ENCODE measurements at places on chromosomes 5 and 9.

- DNase-seq, result peak; percentile 39
Observed at GRCh38 chr9:34123682-34124081, 2.8 kb downstream of the DCAF12 start.

DNA sequence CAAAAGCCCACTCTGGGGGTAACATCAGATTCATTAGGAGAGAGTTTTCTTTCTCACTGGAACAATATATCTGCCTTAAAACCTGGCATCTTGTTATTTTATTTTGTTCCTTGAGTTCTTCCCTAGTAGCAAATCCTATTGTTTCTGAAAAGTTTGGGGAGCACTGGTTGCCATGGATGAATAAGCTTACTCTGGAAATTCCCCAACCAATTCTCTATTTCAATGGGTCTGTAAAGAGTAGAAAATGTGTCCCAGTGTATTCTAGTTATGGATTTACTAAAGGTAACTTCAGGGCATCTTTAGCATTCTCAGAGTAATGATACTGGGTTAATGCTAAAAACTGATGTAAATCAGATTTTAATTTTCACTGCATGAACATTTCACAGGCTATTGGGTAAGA, 94.2 kb upstream of the S1PR3 start:
- DNase-seq, result no peak

DNA sequence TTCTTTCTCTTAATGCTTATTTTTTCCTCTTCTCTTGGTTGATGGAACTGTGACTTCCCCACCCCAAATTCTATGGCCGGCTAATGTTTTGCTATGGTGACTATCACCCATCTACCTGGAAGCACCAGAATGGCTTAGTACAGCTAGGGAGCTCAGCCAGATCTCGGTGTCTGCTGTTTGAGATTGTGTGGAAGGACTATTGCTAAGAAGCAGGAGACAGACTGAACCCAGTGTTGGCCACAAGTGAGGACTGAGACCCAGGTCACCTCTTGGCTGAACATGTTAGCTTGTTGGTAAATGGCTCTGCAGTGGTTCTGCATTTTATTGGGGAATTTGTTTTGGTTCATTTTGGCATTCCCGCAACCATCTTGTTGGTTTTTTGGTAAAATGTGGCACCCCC, 2.7 kb downstream of the PRRC2B start:
- peak; percentile 21 for DNase-seq

GRCh38 chr5:96997265-96997859, 61.5 kb downstream of the LNPEP start:
- DNase-seq, result peak; percentile 30

DNA sequence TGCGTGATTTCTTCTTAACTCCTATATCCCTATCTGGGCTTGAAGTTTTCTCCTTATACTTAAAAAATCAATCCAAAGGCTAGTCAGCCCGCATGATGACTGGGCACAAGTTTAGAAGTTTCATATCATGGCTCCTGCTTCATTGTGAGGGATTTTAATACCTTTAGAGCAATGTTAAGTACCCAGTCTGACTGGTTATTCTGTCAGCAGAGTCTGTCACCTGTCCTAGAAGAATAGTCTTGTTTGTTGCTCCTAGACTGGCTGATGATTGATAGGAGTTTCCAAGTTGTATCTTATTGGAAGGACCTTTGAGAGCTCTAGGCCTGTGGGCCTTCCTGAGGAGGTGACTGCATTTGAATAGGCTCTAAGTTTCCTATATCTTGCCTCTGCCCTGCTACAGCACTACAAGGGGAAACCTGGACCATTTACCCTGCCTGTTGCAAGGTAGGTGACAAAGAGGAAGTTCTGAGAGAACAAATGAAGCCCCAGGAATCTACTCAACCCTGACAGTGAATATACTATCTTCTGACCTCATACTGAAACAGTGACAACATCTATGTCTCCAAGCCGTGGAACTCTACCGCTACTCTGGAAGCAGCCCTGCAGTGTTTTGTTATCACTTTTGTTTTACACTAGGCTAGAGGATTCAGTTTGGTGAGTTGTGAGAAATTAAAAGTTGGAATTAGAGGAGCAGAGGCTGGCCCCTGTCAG, 66.5 kb downstream of the F2RL2 start:
- DNase-seq, result peak; percentile 40

DNA sequence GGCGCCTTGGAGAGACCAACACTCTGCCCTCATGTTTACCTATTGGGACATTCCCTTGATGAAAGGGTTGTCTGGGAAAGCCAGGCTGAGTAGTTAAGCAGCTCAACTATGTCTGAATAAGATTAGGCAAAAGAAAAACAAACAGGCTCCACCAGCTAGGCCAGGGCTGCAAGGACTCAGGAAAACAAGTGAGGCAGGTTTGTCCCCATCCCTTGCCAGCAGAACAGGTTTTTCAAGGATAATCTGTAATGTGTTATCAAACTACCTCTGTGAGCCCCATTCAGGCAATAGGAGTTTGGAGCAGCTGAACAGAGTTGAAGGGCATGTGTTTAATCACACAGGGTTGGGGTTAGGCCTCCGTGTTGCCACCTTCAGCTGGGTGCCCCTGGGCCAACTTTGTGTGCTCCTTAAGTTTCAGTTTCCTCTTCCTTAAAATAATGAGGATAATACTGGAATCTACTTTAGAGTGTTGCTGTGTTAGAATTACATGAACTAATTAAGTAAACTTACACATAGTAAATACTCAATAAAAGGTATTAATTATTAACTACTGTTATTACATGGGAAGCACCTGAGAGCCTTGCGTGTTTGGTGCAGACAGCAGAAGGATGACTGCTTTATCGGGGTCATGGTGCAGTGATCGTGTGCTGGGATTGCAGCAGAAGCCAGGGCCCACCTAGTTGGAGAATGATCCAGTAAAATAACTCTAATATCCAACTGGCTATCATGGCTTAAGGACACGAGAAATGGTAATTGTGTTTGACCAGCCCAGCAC, 72.1 kb upstream of the ATP10B start:
- DNase-seq, result no peak

- DNase-seq, result no peak
Observed at GRCh38 chr5:1505506-1506241, 18.1 kb downstream of the LPCAT1 start.

DNA sequence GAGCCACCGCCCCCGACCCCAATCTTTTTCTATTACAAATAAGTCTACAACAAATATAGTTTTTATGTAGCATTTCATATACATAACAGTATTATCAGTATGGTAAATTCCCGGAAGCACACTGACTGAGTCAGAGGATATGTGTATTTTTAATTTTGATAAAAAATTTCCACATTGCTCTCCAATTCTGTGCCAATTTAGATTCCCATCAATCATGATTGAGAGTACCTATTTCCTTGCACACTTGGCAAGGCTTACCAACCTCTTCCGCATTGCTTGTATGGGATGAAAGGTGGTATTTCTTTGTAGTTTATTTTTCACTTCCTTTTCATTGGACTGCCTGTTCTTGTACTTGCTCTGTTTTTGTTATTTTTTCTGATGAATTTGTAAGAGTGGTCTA, 204.6 kb downstream of the RFX3 start:
- no peak for DNase-seq

GRCh38 chr9:128164307-128164885, 4.3 kb downstream of the BBLN start:
- no peak for DNase-seq

All from activated CD4-positive, alpha-beta T cell treated with anti-CD3 and anti-CD28 coated beads for 36 hours (primary cell).